ENCODE measurements at places on chromosomes 7 and 10.

DNA sequence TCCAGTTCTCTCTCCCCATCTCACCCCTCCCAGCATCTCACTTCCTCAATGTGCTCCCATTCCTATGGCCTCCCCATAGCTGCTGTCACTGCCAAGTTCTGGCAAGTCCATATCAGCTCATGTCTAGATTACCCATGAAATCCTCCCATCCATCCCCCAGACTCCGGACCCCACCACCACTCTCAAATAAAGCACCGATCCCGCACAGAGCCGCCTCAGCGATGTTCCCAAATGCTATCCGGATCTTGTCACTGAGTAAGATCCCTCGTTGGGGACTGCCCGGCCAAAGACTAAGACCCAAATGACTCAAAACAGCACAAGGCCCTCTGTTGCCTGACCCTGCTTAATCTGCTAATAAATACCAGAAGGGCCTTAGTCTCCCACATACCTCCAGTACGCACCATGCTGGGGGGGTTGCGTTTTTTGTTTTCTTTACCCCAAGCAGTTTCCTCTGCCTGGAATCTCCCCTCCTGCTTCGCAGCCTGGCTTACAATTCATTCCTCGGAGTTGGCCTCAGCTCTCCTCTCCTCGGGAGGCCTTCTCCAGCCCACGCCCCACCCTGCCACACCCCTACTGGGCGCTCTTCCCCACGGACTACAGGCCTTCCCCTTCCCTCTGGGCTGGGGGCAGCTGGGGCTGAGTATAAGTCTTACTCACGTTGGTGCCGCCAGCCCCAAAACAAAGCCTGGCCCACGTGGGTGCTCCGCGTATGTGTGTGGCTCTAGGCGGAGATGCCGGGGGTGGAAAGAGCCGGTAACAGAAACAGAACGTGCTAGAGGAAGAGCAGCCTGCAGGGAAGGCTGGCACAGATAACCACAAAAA is 1.8 kb upstream of the DUSP5 start:
- no peak for DNase-seq

DNA sequence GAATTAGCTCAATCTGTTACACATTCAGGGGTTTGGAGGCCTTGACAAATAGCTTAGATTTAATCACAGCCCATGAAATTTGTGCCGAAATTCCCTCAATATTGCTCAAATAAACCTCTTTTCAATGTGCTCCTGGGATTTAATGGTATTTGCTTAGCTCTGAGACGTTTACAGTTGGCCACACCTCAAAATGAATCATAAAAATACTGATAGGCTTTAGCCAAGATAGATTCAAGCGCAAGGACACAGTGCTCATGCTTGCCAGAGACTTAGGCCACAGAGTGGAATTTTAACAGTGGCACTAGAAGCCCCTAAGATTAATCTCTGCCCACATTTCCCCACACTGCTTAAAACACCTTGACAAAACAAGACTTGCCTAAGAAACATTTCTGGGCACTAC is 2.3 kb upstream of the SEMA3C start:
- no peak for DNase-seq

DNA sequence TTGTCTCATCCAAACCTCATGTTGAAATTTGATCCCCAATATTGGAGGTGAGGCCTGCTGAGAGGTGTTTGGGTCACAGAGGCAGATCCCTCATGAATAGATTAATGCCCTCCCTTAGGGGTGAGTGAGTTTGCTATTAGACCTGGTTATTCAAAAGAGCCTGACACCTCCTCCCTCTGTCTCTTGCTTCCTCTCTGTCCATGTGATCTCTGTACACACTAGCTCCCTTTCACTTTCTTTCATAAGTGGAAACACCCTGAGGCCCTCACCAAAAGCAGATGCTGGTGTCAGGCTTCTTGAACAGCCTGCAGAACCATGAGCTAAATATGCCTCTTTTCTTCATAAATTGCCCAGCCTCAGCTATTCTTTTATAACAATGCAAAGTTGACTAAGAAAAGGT is 447.1 kb downstream of the MDFIC start:
- DNase-seq = no peak

- DNase-seq = no peak
These were observed 89.4 kb downstream of the TACC2 start for GRCh38 chr10:122078326-122078725.

DNA sequence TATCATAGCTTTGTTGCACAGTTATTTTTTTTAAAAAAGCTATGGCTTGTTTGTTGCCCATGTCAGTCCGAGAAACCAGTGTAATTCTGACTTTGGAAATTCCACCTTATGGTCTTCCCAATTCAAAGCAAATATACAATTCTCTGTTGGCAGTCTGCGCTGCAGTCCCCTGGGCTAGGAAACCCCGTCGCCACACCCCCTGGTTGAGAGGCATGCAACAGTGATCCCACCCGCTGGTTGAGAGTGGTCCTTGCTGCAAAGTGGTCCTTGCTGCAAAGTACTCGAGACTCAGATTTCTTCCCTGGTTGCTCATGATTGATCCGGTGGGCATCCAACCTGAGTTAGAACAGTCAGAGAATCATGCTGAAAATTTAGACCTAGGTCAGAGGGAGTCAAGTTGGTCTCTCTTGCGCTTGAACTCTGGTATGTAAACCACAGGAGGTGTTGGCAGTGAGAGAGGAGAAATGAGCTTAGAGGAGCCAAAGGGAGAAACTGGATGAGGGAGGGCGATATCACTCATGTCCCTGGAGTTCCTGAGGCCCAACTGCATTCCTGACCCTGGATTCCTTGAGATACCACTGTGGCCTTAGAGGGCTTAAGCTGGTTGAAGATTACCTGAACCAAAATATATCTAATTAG is 45.0 kb upstream of the STK17A start:
- no peak for DNase-seq

- no peak for DNase-seq
These were observed 92.9 kb upstream of the PRKG1 start for GRCh38 chr10:50981385-50981784.

- DNase-seq = no peak
These were observed 476.9 kb downstream of the KCNMA1 start for GRCh38 chr10:77160679-77161078.

DNA sequence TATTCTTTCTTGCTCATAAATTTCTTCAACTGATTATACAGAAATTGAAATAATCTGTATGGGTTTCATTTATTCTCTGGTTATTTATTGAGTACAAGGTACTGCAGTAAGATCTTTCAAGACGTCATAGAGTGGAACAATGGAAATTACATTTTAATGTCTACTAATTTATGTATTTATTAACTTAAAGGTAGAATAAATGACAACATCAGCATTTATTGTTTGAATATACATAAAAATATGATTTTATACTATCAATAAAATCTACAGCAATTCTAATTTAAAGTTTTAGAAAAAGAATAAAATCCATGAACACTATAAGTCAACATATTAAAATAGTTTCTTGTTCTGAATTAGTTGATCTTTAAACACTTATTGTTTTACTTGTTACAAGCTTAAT is 158.5 kb downstream of the AGMO start:
- DNase-seq = no peak

DNA sequence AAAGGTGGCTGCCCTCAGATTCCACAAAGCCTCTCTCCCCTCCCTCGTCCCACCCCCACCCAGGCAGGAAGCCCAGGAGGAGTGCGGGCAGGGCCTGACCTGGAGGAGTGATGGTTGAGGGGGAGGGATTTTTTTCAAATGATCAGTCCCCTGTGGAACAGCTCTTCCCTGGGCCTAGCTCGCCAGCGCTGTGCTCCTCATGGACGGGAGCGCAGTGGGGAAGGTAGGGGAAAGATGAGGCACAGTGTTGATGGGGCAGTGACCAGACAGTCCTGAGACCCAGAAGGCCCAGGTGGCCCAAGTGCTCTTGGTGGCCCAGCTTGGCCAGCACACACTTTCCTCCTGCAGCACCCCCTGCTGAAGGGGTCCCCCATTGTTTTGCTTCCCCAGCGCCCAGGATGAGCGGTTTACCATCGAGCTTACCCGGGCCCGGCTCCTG is 8.5 kb downstream of the SAP25 start:
- no peak for DNase-seq

GRCh38 chr7:99525713-99526440 is 21.4 kb downstream of the ZKSCAN5 start:
- no peak for DNase-seq

GRCh38 chr10:119162452-119163092 is 2.9 kb downstream of the SFXN4 start:
- no peak for DNase-seq

DNA sequence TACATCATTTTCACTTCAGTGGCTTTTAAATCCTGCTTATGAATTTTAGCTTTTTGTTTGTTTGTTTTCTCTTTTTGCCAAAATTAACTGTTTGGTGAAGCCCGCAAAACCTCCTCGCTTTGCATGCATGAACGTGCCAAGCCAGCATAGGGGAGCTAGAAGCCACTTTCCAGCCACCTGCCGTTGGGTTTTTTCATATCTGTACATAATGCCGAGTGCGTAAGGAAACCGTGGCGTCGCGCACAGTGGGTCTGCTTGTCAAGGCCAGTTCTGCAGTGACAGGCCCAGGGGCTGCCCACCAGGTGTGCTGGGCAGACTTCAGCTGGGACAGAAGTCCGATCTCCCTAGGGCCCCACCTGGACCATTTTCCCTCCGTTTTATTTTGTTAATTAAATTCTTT is 41.1 kb downstream of the WIPI2 start:
- no peak for DNase-seq

GRCh38 chr10:15290150-15290549 is 80.9 kb downstream of the FAM171A1 start:
- DNase-seq = no peak

DNA sequence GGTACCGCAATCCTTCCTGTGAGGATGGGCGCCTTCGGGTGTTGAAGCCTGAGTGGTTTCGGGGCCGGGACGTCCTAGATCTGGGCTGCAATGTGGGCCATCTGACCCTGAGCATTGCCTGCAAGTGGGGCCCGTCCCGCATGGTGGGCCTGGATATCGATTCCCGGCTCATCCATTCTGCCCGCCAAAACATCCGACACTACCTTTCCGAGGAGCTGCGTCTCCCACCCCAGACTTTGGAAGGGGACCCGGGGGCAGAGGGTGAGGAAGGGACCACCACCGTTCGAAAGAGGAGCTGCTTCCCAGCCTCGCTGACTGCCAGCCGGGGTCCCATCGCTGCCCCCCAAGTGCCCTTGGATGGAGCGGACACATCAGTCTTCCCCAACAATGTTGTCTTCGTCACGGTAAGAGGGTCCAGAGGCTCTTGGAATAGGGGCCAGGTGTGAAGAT is 1.7 kb downstream of the MEPCE start:
- DNase-seq = no peak

DNA sequence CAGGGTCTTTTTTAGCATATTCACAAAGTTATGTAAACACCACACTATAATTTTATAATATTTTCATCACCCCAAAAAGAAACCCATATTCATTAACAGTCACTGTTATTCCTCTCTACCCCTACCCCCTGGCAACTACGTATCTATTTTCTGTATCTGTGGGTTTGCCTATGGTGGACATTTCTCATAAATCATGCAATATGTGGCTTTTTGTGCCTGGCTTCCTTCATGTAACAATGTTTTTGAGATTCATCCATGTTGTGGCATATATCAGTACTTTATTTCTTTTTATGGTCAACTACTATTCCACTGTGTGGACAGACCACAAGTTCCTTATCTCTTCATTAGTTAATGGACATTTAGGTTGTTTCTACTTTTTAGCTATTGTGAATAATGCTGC is 59.1 kb upstream of the PAPSS2 start:
- DNase-seq = no peak

DNA sequence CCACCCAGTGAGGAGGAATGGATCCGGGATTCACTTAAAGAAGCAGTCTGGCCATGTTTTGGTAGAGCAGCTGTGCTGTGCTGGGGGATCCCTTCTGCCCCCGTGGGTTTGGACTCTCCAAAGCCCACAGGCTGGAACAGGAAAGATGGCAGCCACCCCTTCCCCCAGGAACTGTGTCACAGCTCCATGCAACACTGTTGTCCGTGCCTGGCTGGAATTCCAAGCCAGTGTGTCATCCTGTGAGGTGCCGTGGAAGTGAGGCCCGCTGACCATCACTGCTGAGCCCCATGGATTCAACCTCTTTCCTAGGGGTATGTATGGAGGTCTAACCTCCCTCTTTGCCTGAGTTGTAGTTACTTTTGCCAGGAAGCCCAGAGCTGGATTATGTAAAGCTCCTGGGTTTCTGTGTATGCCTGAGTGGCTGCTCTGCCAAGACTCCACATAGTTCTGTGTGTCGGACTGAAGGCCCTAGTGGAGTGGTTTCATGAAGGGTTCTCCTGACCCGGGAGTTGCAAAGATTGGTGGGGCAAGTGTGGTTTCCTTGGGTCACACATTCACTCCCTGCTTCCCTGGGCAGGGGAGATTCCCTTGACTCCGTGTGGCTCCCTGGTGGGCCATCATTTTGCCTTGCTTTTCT is 35.1 kb upstream of the PCGF5 start:
- DNase-seq = no peak

DNA sequence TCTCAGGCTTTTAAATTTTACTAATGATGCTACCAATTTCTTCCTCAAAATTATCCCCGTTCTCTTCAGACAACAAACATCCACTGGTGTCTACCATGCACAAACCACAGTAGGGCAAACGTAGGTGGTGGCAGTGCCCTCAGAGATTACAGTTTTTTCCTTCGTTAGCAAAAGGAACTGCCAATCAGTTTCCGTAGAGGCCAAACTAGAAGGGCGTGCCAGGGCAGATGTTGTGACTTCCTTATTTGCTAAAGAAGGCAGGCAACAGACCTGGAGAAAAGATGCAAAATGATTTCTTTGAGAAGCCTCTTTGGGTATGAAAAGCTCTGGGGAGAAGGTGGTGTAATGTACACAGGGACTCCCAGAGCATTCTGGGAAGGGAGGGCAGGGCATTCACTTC is 7.6 kb upstream of the FAM180A start:
- no peak for DNase-seq

GRCh38 chr10:78691301-78692030 is 377.3 kb upstream of the ZMIZ1 start:
- DNase-seq = no peak

DNA sequence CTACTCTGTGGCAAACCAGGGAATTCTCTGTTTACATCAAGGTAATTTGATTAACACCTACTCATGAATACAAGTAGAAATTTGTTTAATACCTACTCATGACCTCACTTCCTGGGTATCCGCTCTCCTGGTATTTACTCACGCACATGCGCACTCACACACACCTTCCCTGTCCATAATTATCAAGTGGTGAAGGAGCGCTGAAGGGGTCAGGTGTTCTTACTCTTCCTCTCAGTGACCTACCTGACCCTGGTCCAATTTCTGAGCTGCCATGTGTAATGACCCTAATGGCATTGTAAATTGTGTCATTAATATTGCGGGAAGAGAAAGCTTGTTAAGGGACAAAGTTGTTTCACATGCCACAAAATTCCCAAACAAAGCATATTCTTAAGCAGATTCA is 41.3 kb upstream of the TRIL start:
- DNase-seq = no peak

- no peak for DNase-seq
These were observed 37.0 kb upstream of the EGR2 start for GRCh38 chr10:62852961-62853702.

All from hypothalamus (tissue), 51 donors.